ENCODE measurements at places on chromosomes 16 and 17. TPM values are rescaled to one million over a fixed set of nuclear protein-coding genes. Genes with fewer than 3 reads are reported as not detected.

GRCh38 chr17:81238490-81238814 lies 403 bp downstream of the TEPSIN start:
- DNase-seq = no peak

DNA sequence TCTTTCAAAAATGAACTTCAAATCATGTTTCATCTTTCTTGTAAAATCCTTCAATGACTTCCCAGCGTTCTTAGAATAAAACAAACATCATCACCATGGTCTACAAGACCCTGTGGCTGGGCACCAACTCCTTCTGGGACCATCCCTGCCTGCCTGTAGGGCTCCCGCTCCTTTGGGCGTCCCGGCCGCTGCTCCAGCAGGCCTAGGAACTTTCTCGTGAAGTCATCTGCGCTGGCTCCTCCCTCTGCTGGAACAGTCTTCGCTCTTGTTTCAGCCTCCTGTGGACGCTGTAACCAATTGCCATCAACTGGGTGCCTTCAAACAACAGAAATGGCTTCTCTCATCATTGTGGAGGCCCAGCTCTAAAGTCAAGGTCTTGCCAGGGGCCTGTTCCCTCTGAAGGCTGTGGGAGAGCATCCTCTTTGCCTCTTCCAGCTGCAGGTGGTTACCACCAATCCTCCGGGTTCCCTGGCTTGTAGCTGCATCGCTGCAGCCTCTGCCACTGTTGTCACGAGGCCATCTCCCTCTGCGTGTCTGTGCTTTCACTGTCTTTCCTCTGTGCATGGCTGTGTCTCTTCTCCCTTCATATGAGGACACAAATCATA lies 185.5 kb upstream of the SDK2 start:
- DNase-seq = no peak

DNA sequence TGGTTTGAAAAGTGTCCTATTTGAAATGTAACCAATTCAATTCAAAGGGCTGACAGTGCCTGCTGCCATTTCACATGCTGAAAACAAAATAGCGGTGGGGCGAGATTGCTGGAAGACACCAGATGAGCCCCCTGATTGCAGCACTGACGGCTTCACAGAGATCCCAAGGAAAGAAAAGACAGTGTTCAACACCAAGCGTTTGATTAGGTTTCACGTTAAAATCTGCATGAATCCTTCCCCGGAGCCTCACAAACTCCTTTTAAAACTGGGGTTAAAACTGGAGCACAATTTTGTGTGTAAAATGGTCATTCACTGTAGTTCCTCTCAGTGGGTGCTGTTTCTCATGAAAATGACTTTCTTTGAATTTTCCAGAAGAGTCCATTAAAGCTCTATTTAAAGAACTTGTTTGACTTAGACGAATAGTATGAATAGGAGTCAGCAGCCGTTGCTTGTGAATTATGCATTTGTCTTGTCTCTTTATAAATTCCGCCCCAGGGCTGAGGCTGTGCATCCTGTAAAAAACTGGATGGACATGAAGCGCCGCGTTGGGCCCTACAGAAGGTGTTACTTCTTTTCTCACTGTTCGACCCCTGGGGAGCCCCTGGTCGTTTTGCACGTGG lies 8.8 kb downstream of the MLYCD start:
- DNase-seq = no peak

GRCh38 chr17:74995847-74996246 lies 8.4 kb downstream of the CDR2L start:
- DNase-seq = no peak

DCXR gene
- 135 TPM for total RNA-seq

TBC1D3B gene
- total RNA-seq = not detected

All from esophagus muscularis mucosa (tissue), 4 donors.